Muscle of leg (tissue), 16 donors: ENCODE measurements at places on chromosomes 12 and 14.

DNA sequence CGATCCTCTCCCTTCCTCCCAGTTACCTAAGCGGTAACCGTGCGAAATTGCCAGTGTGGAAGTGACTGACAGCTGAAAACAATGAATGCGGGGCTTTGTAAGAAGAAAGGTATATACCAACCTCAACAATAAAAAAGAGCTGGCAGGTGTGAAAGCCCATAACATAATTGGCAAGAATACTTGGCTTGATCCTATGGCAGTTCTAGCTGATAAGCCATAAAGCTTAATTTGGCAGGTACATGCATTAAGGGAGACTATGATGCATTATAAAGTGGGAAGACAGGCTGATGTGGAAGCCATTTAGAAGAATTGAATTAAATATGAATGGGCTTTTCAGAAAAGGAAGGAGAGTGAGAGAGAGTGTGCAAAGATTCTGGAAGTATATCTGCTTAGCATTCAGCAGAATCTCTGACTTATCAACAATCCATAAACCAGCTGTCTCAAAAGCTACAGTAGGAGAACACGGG lies 71.3 kb downstream of the CRACR2A start:
- DNase-seq, result no peak

DNA sequence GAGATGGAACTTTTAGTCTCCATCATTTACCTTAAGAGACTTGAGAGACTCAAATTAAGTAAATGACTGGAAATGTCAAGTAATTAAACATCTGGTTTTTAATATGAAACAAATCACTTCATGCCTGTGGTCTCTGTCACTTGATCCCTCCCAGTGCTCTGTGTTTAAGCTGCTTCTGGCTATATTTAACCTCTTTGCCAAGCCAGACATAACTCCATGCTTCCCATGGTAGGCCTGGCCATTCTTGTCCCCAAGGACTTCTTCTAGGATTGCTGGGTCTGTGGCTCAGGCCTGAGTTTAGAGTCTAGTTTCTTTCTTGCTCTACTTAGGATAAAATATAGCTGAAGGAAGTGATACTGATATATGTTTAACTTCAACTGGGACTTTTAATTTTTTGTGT lies 1013.6 kb downstream of the FLRT2 start:
- peak; percentile 13 for DNase-seq

- DNase-seq, result no peak
Observed at GRCh38 chr14:72685456-72685855, 208.4 kb downstream of the DPF3 start.

DNA sequence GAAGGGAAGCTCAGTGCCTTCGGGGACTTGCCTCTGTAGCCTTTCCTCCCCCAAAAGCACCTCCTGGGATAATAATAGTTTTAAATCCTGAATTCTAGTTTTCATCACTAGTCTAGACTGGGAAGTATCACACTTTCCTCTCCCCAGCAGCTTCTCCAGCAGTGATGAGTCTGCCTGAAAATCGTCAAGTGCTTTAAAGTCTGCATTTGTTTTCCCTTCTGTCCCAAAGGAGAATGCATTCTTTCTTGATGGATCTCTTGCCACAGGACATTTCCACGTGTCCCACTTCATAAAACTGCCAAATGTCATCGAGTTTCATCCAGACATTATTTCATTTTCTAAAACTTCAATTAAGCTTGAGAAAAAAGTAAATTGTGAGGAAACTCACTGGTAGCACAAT lies 15.0 kb downstream of the CSRP2 start:
- DNase-seq, result peak; percentile 67

- DNase-seq, result no peak
Observed at GRCh38 chr14:51627313-51627712, 24.4 kb upstream of the FRMD6 start.

DNA sequence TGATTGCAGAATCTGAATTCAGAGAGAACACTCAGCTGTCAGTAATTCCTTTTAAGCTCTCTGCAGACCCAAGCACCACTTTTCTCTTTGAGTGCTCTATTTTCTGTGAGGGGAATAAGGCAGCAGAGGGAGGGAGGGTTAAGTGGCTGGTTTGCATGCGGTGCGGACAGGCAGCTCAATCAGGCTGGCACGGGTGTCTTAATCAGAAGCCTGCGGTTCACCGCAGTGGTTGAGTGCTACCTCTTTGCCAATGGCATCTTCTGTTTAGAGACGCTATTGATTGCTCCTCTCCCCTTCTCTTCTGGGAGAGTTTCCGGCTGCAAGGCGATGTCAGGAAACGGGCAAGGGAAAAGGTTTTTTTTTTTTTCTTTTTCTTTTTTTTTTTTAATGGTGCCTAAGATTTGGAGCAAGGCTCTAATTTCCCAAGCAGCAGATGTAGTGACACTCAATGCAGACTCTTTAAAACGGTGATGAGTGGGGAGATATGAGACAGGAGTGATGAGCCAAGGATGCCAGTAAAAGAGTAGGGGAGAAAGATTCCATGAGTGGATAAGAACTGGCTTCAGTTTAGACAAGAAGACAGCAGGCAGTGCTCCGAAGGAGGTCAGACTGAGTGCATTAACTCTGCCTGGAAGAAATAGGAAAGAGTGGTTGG lies 533.7 kb upstream of the SEL1L start:
- no peak for DNase-seq

DNA sequence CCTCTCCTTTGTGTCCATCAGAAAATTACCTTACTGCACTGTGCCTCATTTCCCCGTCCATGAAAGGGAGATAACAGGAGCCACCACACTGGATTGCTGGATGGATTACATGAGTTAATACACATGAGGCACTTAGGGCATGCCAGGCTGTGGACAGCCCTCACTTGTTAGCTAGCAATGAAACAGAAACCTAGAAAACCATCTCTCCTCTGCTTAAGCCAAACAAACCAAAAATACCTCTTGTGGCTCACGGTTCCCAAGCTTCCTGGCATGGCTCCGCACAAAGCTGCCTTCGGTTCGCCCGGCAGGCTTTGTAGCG lies 660 bp upstream of the HCFC2 start:
- DNase-seq, result no peak

DNA sequence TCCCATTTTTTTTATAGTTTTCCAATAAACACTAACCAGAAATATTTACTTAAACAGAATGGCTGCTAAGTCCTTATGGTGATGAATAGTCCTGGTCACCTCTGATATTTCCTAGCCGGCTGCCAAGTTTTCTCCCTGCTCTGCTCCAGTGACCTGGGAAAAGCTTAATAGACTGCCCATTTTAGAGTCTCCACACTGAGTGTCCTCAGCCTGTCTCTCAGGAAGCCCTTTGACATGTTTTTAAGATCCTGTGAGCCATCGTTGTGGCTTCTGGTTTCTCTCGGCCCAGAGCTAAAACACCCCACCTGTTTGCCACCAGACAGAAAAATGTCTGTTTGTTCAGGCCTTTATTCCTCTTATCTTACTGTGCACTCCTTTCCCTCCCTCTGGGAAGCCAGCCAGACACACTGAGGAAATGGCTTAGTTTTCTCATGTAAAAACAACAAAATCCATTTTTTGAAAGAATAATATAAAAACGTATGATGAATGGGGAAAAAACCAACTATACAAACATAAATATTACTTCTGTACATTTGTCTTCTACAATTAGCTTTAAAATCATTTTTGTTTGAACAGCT lies 25.4 kb upstream of the ALDH2 start:
- DNase-seq, result no peak

- DNase-seq, result no peak
Observed at GRCh38 chr12:20513189-20513588, 144.9 kb downstream of the PDE3A start.

DNA sequence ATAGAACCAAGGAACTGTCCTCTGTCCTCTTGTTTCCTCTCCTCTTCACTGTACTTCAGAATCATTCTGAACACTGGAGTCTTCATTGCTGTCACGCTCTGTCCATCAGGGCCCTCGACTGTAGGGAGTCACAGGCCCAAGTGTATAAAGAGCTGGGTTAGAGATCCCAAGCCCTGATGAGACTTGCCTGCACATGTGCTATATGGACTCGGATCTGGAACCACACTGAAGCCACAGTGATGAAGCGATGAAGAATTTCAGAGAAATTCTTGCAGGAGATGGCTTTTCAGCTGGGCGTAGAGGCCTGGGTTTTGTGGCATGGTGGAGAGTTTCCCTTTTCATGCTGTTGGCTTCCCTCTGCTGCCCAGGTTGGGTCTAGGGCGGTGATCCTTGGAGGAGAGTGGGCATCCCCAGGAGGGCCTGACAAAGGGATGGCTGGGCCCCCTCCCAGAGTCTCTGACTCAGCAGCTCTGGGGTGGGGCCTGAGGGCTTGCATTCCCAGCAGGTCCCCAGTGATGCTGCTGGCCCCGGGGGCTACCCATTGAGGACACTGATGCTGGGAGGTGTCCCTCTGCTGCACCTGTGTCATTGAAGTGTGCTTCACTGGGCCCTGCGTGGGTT lies 39.6 kb upstream of the YY1 start:
- DNase-seq, result no peak

DNA sequence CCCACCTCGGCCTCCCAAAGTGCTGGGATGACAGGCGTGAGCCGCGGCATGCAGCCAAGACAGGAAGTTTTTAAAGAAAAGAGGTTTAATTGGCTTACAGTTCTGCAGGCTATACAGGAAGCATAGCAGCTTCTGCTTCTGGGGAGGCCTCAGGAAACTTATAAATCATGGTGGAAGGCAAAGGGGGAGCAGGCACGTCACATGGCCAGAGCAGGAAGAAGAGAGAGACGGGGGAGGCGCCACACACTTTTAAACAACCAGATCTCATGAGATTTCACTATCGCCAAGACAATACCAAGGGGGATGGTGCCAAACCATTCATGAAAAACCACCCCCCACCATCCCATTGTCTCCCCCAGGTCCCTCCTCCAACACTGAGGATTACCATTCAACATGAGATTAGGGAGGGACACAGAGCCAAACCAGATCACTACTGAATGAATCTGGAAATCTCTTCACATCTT lies 14.1 kb downstream of the CCDC63 start:
- peak; percentile 20 for DNase-seq
